ENCODE measurements at places on chromosomes 5 and 9.
A peak's percentile ranks its signal among the peaks of the same experiment; 100 is the strongest.

- no peak for DNase-seq
Observed at GRCh38 chr5:141496038-141496437, 7.2 kb downstream of the PCDHGC5 start.

GRCh38 chr5:72187388-72188075, 80.3 kb downstream of the MAP1B start:
- no peak for DNase-seq

DNA sequence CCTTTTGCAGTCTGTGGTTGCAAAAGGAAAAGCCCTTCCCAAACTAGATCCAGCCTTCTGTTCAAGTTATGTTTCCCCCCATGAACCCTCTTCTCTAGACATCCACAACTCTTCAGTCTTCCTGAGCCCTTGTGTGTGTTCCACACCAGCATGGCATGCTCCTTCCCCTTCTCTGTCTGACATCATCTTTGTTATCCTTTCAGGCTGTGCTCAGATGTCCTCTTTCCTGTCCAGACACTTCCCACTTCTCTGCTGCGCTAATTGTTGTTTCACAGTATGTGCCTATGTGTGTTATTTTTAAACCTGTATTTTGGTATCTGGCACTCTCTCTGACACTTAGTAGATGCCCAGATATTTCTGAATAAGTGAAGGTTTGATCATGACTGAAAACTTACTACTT, 38.2 kb downstream of the FOCAD start:
- no peak for DNase-seq

DNA sequence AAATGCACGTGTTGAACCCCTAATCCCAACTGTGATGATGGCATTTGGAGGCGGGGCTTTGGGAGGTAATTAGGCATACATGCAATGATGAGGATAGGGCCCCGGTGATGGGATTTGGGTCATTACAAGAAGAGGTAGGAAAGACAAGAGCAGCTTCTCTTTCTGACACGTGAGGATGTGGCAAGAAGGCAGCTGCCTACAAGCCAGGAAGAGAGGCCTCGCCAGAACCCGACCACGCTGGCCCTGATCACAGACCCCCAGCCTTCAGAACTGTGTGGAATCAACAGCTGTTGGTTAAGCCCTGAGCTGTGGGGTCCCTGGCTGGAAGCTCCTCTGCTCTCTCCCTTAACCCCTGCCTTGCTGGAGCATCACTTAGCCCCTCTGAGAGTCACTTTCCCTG, 57.5 kb downstream of the COL23A1 start:
- DNase-seq: no peak

DNA sequence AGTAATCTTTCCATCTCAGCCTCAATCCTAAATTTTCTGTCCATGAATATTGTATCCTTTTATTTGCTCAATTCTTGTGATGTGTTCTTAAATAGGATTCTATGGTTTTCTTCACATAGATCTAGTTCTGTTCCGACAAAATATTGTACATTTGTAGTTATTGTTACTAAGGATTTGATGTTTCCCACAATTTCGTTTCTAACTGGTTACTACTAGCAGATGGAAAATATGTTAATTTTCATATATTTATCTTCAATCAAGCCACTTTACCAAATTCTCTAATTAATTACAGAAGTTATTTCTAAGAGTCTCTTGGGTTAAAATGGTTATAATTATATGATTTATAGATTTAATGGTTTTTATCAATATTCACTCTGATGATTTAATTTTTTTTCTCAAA, 60.3 kb downstream of the SEC61B start:
- no peak for DNase-seq

DNA sequence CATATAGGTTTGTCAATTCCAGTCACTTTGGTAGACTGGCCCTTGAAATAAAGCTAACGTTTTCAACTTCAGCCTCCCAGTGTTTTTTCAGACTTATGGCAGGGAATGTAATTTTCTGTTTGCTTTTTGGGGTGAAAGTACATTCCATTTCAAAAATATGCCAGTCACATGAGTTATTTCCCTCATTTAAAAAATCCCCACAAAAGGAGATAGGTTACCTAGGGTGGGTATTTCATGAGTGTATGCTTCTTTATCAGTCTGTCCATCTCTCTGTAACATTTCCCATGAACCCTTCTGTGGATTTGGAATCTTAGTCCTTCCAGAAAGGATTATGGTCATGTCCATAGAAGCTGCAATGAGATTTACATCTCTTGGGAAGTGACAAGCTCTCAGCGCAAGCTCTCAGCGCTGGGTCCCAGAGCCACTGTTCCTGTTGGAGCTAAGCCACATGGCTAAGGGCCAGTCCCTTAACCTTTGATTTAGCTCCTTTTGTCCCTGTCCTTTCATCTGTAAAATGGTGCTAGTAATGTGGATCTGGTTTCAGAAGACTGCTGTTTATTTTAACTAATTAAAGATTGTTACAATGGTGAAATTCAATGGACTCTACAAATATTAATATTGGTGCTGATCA, 294.9 kb downstream of the NR3C1 start:
- DNase-seq: no peak

DNA sequence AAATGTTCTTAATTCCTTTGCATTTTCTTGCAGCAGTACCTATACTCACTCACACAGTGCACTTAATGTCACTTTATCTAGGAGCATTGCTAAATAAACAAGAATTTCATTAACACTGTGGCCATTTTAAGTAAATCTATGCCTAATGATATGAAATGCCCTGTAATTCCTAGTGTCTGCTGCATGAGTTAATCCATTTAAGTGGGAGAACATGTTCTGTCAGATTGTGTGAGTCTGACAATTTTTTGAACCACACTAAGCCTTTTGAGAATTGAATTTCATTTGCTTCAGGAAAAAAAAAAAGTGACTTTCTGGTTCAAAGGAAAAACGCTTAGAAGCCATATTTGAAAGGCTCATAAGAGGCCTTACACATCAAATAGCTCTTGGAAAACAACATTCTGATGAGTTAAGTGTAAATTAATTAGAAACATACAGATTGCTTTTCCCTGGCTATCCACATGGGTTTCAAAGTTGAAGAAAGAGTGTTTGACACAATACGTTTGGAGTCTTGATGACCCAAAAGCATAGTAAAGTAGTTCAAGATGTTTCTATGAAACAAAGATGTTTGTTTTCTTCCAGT, 446.7 kb upstream of the GRAMD2B start:
- no peak for DNase-seq

- no peak for DNase-seq
Observed at GRCh38 chr5:14213813-14214585, 70.9 kb downstream of the TRIO start.

DNA sequence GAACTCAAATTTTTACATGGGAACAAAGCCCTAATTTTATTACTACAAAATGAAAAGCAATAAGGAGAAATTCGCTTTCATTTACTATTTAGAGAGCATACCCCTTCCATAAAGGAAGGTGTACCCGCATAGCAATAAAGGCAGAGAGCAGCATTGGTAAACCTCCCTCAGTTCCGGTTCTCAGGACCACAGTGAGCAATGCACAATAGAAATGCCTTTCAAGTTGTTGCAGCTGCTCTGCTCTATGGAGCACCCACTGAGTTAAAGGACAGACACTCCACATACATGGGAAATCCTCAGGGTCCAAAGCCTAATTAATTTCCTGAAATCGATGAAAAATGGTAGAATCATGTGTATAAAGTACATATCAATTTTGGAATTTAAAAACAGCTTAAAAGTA, 89.9 kb upstream of the MPDZ start:
- DNase-seq: no peak

GRCh38 chr9:104783588-104783987, 19.7 kb downstream of the NIPSNAP3B start:
- no peak for DNase-seq

DNA sequence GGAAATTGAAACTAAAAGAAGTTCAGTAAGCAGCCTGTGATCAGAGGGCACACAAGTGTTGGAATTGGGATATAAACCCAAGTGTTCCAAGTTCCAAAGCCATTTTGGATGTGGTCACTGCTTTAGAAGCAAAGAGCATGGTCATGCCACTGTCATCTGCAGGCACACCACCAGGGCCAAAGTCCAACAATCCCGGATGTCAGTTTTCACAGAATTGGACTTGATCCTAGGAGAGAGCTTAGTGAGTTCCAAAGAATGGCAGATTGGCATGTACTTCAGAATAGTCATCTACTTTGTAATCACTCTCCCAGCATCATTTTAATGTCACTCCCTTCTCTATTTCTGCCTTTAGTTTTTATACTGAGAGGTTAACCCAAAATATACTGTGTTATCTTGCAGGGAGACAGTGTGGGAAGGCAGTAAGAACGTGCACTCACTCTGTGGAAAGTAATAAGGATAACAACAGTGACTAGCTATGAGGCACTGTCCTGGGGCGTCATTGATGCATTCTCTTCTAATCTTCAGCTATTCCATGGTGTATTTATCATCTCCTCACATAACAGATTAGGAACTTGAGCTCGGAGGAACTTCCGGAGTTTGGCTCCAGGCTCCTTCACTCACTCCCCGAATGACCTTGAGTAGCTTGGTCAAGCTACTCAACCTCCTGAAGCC, 388.0 kb downstream of the ACTL7B start:
- no peak for DNase-seq

DNA sequence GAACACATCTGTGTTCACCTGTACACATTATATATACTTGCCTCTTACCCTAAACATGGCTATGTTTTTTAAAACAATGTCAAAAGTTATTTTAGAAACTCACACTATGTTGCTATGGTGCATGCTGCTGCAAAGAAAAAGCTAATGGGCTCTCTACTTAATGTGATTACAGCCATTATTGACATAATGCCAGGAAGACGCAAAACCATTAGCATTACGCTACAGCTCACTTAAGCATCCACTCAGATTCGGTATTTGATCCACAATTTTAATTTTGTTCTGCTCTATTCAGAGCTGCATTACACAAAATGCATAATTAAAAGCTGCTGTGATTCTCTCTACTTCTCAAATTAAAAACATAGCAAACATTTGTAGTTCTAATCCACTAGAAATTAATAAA, 395.2 kb downstream of the BNC2 start:
- no peak for DNase-seq

DNA sequence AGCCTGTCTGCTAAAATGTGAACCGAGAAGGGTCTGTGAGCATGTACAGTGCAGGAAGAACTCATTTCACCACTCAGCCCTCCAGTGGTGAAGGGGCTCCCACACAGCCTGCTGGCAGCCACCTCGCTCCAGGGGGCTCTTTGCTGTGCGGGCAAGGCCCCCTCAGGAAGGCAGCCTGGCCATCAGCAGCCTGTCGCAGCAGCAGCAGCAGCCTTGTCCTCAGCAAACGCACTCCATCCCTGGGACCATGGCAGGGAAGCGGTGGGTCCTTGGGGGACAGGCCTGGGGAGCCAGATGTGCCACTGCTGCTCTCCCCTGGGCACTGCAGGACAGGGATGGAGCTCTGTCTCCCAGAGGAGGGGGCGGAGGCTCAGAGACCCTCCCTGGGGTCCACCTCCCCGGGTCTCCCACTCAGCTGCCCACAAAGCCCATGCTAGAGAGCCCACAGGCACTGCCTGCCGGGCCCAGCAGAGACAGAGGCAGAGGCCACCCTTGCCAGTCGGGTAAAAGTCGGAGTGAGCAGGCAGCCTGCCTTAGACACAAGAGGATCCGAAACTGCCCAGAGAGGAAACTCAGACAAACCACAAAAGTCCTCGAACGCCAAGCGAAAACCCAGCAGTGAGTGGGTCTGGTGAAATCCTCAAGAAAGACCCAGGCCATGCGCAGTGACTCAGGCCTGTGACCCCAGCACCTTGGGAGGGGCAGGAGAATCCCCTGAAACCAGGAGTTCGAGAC, 8.0 kb downstream of the BRD3 start:
- DNase-seq: no peak

GRCh38 chr9:89848060-89849040, 243.5 kb downstream of the GADD45G start:
- no peak for DNase-seq

GRCh38 chr9:88792502-88792901, 198.8 kb upstream of the S1PR3 start:
- no peak for DNase-seq

GRCh38 chr5:61142391-61142790, 19.9 kb downstream of the SMIM15 start:
- DNase-seq: no peak

GRCh38 chr9:69229367-69229766, 55.3 kb downstream of the TJP2 start:
- no peak for DNase-seq

DNA sequence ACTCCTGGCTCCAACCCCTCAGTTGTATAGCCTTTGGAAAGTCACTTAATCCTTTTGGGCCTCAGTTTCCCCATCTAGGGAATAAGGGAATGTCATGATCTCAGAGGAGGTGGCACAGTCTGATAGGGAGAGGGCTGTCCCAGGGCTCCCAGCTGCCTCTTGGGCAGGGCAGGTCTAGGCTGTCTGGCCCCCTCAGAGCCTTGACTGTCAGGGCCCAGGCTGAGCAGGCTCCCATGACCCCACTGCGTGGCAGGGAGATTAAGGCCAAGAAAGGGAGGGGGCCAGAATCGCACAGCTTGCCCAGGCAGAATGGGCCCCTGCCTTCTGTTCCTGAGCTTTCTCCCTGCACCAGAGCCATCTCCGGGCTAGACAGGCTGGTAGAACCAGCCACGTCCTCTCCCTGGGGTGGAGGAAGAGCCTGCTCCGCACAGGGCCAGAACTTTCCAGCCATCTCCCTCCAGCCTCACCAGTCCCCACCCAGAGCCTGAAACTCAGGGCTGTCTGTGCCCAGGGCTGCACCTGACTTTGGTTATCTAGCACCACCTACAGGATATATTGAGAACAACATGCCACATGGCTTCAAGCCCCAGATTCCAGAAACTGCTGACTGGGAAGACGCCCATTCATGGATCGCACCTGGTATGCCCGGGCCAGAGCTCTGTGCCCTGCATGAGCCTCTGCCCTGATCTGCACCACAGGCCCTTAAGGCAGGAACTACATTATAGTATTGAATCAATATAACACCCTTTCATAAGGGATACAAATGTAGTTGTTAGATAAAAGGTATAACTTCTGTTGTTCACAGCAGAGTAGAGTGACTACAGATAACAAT, 32.1 kb downstream of the NAIF1 start:
- DNase-seq: peak; percentile 75

Measured in NCI-H1048 (cell line).